ENCODE measurements at places on chromosomes 4 and X.

- DNase-seq: no peak
- H3K36me3 ChIP-seq: no peaks in the 10 kb centered on the region
- no peak overlapping the region for H3K27ac ChIP-seq
- no peak overlapping the region for H3K4me3 ChIP-seq
- H3K4me1 ChIP-seq: no peaks in the 10 kb centered on the region
Measured at GRCh38 chr4:127997534-127998388, 32.6 kb downstream of the ABHD18 start.

- no peaks in the 10 kb centered on the region for H3K4me1 ChIP-seq
- DNase-seq: no peak
- no peaks in the 10 kb centered on the region for H3K27me3 ChIP-seq
- H3K4me3 ChIP-seq: no peak overlapping the region
- no peak overlapping the region for H3K27ac ChIP-seq
Measured at GRCh38 chrX:150036641-150037040, 98.3 kb upstream of the EOLA2 start.

DNA sequence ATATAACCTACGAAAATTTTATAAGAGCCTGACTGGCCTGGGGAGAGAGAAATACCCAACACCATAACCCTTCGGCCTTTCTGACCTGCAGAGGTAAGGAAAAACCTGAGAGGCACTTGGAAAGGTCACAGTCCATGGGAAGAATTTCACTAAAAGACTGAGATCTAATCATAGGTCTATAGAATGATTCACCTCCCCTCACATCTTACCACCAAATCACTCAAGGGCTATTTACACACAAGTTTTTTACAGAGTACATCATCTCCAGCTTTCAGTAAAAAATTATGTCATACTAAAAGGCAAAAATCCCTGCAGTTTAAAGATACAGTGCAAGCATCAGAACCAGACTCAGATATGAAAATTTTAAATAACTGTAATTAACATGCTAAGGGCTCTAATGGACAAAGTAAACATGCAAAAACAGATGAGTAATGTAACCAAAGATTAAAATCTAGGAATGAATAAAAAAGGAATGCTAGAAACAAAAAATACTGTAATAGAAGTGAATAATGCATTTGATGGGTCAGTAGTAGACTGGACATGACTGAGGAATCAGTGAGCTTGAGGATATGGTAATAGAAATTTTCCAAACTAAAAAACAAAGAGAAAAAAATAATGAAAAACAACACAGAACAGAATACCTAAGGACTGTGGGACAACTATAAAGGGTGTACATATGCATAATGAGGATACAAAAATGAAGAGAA is 32.1 kb upstream of the SLC16A2 start:
- H3K4me1 ChIP-seq: no peaks in the 10 kb centered on the region
- peaks cover 6% of the 10 kb centered on the region for H3K27me3 ChIP-seq
- H3K4me3 ChIP-seq: no peak overlapping the region
- H3K27ac ChIP-seq: no peak overlapping the region
- H3K36me3 ChIP-seq: no peaks in the 10 kb centered on the region

GRCh38 chrX:14896273-14896672 is 23.1 kb downstream of the MOSPD2 start:
- no peaks in the 10 kb centered on the region for H3K27me3 ChIP-seq
- no peaks in the 10 kb centered on the region for H3K36me3 ChIP-seq
- no peaks in the 10 kb centered on the region for H3K4me1 ChIP-seq
- H3K27ac ChIP-seq: no peak overlapping the region
- no peak for DNase-seq
